ENCODE measurements at places on chromosomes 2 and 18. TPM values are rescaled to one million over a fixed set of nuclear protein-coding genes. Genes with fewer than 3 reads are reported as not detected.

PDE1A gene
- total RNA-seq, result not detected

MYCN gene
- total RNA-seq, result 0.16 TPM

ANKRD30B gene
- total RNA-seq, result not detected

RALBP1 gene
- total RNA-seq, result 46.1 TPM

HMSD gene
- not detected for total RNA-seq

POMC gene
- 7.3 TPM for total RNA-seq

RNF125 gene
- 46.3 TPM for total RNA-seq

FAHD2B gene
- total RNA-seq, result 17.9 TPM

COL4A3 gene
- total RNA-seq, result 0.83 TPM

COL4A4 gene
- 0.16 TPM for total RNA-seq

DNA sequence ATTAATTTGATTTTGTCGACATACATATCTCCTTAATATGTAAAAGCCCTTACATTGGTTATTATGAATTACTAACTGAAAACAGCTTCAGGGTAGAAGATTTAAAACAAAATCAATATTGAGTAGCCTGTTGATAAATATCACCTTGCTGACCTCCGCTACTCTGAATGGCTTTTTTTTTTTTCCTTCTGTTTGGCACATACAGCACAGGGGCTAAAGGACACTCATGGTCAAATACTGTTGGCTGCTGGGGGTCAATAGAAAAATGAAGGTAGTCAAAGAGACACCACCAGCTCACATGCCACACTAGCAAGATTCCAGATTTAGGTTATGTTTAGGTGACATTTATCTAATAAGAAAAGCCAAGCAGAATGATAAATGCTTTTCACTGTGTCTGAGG is 1642.4 kb upstream of the SLC39A10 start:
- no peak for DNase-seq

DNA sequence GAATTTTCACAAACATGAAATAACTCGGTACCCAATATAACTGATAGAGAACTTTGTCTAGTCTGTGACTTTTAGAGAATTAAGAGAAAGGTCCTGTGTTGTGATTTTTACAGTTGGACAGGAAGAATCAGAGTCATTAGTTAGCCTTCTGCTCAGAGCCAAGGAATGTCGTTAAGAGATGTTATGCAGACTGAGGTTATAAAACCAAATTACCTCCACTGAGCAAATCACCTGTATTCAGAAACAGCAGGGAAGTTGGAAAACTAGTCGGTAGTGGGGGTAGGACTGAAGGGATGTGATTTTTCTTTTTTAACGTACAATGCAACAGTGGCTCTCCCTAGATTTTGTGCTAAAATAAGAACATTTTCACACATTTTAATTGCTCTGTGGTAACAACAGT is 18.5 kb downstream of the TANK start:
- DNase-seq, result no peak

GRCh38 chr2:1707771-1708418 is 36.4 kb downstream of the PXDN start:
- no peak for DNase-seq

DNA sequence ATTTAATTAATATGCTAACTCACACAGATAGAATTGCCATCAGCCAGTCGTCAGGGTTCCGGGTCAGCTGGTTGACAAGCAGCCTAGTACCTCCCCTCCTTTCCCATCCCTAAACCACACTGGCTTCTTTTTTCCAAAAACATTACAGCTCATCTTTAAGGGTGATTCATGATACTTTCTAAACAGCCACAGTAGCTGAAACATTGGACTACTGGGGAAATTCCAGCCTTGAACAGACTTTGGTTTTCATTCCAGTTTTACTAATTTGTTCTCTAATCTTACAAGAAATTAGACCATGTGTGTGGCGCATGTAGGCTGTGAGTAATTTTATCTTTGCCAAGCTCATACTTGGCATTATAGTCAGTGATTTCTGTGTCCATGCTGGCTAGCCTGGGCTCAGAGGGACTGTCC is 110.8 kb downstream of the FMNL2 start:
- DNase-seq, result no peak

DNA sequence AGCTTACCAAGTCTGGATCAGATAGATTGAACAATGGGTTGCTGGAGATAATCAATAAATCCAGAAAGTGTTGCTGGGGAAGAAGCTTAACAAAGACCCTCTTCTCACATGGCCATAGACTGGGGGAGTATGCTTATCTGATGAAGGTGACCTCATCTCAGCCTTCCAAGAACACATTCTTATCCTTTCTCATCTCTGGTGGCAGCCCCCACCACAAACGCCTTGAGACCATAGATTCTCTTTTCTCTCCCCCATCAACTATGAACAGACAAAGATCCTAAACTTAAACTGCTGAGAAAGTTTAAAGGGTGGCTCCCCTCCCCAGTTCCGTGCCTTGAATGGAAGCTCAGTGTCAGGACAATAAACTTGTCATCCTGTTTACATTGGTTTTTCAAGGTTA is 428.7 kb upstream of the TRIB2 start:
- no peak for DNase-seq

DNA sequence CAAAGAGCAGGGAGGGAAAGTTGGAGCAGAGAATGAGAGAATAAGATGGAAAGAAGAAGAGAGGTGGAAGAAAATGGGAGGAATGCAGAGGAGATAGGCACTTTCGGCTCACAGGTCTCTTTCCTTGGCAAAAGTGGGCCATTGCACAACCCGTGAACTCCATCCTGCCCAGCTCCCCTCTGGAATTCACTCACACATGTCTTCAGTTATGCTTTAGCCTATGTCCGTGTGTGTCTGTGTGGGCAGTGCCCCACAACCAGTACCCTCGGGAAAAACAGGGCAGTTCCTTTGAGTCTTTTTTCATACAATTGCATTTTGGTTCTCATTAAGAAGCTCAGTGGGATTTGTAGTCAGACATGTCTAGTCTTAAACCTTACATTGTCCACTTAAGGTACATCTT is 34.5 kb downstream of the DTNA start:
- DNase-seq, result no peak

DNA sequence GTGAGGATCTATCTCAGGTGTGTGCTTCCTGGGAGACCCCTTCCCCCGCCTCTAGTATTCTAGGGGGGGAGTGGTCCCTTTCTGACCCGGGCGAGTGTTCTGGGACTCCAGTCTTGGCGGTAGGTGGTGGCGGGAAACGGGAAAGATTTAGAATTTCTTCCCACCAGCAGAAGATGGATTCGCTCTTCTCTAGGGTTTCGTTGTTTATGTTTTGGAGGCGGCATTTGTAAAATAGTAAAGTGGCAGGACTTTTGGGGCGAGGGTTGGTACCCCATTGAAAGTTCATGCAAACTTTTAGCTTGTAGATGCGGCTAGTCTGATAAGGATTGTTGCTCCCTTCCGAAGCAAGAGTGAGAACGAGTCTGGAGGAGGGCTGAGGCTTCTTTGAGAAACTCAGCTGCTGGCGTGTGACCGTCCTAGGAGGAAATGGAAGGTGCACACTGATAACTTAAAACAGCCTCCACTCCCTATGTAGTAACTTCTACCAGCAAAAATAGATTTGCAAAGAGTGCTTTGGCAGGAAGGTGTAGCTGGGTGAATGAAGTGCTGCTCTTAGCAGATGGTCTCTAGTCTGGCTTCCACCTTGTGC is 412 bp downstream of the GPD2 start:
- DNase-seq, result no peak

GRCh38 chr18:49029628-49030027 is 78.9 kb upstream of the SMAD7 start:
- DNase-seq, result no peak

- DNase-seq, result no peak
Measured at GRCh38 chr2:145228506-145228905, 708.6 kb upstream of the ZEB2 start.

- no peak for DNase-seq
Measured at GRCh38 chr2:97688062-97688827, 18.7 kb downstream of the C2orf92 start.

DNA sequence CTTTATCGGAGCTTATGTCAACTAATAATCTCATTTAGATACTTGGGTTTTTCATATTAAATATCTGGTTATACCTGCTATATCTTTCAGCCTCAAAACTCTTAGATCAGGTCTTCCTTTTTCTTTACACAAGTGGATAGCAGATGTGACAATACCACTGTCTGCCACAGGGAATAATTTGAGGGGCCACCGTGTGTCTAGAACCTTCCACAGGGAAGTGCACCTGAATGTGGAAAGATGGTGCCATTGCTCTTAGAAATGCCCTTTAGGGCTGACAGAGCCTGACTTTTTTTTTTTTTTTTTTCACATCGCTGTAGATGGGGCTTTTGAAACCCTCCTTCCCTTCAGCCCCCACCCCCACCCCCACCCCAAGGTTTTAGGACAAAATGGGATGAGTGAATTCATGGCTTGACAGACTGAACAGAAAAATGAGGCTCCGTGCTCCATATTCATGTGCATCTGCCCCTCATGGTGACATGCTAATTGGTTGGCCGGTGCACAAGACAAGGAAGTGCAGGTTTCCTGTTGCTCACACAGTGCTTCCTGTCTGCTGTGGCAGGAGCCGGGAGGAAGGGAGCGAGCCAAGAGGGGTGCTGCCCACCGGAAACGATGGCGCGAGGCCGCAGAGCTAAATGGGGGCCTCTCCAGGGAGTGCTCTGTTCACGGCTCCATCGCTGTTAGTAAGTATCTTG is 246.0 kb downstream of the LDLRAD4 start:
- peak; percentile 58 for DNase-seq

Data from naive thymus-derived CD8-positive, alpha-beta T cell (primary cell).